ENCODE measurements at places on chromosomes 16 and 17.

GRCh38 chr16:50007744-50008143, 17.3 kb upstream of the CNEP1R1 start:
- DNase-seq, result no peak

GRCh38 chr17:3695129-3695722, 729 bp downstream of the P2RX5 start:
- no peak for DNase-seq

- no peak for DNase-seq
These were observed 9.7 kb upstream of the BAHCC1 start for GRCh38 chr17:81385320-81386111.

GRCh38 chr16:46687486-46687885, 1.5 kb downstream of the VPS35 start:
- no peak for DNase-seq

GRCh38 chr17:57523926-57524632, 221.0 kb downstream of the CCDC182 start:
- DNase-seq, result peak; percentile 39

DNA sequence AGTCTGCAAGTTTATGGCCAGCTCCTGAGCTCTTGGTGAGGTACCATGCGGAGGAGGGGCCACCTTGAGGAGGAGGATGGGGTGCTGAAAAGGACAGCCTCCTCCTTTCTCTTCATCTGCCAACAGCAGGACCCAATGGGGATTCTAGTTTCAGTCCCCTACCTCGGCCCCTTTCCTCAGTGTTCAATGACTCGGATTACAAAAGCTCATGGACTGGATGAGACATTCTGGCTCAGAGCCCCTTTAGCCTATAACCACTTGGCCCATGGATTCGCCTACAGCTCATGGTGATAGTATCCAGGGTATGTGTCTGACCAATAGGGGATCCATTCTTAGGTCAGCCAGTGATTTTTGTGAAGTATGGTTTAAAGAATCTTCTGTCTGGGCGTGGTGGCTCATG, 8.5 kb upstream of the PIK3R6 start:
- no peak for DNase-seq

GRCh38 chr17:76543482-76543825, 3.6 kb downstream of the PRCD start:
- DNase-seq, result no peak

DNA sequence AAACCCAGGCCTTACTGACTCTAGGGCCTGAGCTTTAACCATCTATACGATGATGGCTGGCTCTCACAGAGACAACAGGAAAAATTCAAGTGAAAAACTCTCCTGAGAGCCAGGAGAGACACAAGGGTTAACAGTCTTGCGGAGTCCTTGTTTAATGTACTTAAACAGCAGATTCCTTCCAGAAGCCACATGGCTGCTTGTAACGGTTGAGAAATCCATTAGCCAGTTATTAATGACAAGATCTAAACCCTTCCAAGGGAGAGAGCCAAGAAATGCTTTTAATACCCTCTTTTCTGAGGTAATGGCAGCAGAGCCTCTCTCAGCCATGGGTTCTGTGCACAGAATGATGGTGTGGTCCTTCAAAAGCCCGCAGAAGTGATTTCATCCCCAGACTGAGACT, 5.2 kb upstream of the ALDOA start:
- no peak for DNase-seq

DNA sequence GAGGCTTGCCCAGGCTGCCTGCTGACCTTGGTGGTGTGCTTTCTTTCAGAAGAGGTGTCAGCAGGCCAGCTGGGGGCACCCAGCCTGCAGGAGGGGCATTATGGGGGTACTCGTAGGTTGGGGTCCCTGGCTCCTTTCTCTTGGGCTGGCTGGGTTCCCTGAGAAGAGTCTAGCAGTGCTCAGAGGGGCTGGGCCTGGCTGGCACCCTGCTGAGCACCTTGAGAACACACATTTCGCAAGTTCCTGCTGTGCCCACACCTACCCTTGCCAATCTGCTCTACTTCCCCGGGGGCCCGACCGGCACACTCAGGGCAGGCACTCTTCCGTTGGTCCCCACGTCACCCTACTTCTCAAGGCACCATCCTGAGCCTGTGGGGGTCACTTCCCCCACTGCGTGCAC, 5.1 kb downstream of the CEMP1 start:
- no peak for DNase-seq

- no peak for DNase-seq
These were observed 9.2 kb upstream of the GGT6 start for GRCh38 chr17:4569591-4569990.

DNA sequence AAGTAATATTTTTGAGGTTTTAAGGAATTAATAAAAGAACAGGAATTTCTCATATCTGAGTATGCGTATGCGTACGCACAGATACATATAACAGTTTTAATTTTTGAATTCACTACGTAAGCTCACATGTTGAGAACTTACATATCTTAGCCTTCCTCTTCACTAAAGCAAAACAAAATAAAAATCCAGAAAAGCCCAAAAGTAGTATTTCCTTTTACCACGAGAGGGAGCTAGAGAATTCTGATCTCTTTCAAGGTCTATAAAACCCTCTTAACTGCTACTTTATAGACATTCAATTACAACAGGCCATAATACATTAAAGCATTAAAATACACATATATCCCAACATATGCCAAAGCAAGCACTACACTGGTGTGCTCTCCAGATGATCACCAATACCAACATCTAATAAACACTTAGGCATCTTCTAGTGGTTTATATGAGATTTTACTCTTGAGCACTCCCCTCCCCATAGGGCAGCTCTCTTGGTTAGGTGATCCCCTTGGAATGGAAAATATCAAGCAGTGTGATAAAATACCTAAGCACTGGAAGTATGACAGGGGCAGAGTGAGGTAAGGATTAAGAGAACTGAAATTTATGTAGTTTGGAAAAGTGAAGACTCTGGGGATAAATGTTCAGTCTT, 94.0 kb downstream of the SKAP1 start:
- peak; percentile 85 for DNase-seq

GRCh38 chr17:2123375-2124251, 68.7 kb downstream of the HIC1 start:
- peak; percentile 8 for DNase-seq

- DNase-seq, result no peak
These were observed 59.0 kb upstream of the WSCD1 start for GRCh38 chr17:6011206-6011605.

- no peak for DNase-seq
These were observed 69.6 kb upstream of the TEKT1 start for GRCh38 chr17:6901086-6901485.

DNA sequence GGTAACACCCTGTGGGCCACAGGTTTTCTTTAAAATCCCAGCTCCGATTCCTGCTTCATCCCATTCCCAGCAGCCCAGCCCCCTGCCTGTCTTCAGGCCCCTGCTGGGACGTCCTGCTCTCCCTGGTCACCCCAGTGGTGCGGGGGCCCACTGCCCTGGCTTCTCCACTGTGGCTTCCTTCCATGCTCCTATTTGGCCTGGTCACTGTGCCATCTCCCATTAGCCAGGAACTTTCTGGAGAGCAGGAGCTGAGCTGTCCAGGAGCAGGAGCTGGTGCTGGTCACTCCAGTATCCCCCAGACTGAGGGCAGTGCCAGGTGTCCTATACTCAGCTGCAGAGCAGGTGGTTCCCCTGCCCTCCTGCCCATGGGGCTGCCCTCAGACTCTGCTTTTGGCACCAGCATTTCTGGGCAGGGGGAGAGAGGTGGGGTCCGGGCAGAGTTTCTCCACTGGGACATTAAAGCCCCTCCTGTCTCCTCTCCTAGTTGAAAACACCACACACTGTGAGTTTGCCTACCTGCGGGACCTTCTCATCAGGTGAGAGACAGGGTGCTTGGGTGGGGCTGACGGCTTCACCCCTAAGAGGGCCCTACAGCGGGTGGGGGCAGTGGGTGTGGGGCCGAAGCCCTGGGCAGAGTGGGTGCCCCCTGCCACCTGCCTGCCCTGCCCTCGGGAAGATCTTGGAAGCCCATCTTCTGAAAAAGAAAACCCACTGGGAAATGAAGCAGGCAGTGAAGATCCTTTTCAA, 356.2 kb downstream of the SEC14L1 start:
- DNase-seq, result no peak

GRCh38 chr16:88045820-88046303, 94.6 kb downstream of the BANP start:
- peak; percentile 94 for DNase-seq

DNA sequence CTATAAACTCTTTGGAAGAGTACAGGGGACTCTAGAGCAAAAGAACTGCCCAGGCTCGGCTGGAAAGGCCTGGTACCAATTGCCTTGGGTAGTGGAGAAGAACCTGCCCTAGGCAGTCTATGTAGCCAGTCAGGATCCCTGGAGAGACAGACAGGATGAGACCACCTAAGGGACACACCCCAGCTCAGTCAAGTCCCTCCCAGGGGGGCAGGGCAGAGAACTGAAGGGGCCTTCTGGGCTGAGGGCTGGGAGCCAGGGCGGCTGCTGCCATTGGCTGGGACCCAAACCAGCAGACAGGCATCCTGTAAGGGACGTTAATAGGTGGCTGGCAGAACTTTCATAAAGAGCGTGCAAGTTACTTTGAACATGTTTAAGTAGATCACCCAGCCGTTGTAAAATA, 12.8 kb upstream of the SLC38A8 start:
- DNase-seq, result no peak

DNA sequence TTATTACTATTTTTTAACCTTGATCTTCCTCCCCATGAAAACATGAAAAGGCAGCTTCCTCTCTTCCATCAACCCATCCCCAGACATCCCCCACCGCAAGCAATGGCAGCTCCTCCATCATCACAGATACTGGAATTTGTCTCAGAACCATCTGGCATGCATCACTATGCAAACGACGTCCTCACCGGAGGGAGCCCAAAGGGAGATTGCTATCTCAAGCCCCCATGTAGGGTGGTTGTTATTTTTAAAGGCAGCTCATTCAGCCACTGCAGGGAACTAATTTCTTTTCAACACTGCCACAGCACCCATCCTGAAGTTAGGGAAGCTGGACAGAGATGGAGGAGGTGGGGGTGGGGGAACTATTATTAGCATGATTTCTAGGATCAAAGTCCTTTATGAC, 222.5 kb downstream of the FOXL1 start:
- no peak for DNase-seq

GRCh38 chr17:58249270-58250133, 11.1 kb downstream of the LPO start:
- peak; percentile 62 for DNase-seq

DNA sequence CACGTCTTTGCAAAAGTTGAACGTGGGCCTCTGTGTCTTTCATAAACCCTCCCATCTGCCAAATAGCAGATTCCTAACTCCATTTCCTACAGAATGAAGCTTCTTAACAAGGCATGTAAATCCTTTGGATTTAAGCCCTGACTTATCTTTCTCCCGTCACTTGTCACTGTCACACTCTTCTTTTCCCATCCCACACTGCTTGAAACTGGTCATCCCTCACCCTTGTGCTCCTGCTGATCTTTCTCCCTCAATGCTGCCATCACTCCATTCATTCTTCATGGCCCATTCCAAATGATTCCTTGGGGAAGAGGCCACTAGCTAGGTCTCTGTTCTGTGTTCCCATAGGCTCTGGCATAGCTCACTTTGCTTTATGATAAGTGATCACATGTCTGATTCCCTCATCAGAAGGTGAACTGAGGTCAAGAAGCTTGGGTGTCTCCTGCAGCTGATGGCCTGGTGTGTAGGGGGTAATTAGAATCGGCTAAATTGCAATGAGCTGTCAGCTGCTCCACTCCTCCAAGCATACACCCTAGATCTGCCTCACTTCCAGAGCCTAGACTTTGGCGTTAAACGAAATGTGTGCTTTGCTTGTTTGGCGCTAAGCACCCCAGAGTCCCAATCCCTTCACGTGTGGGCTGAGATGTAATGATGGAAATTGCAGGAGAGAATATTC, 61.7 kb downstream of the PECAM1 start:
- no peak for DNase-seq

- no peak for DNase-seq
These were observed 3.7 kb downstream of the BAHCC1 start for GRCh38 chr17:81398832-81399411.

DNA sequence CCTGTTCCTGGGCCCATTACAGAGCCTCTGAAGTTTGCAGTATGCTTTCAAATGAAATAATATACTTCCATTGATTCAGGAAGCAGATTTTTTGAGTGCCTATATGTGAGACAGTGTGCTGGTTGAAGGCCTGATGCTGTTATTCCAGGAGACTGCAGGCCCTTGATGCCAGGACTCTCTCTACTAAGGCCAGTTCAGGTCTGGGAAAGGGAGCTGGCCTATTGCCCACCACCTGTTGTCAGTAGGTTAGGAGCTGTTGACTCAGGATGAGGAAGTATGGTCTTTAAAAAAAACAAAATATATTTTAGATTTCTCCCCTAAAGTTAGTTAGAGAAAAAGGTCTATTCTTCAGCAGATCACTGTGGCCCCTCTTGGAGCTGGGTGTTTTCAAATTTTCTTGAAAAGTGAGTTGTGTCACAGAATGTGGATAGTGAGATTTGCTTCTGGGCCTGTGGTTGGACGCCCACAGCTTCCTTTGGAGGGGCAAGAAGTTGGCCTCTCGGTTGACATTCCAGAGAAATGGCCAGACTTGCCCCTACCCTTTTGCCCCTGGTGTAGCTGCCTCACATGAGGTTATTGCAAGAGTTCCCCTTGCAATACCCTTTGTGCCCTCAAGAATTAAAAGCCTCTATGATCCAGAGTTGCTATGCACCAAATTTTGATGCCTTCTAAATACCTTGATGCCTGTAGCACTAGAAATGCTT, 7.9 kb downstream of the ESRP2 start:
- DNase-seq, result peak; percentile 33

DNA sequence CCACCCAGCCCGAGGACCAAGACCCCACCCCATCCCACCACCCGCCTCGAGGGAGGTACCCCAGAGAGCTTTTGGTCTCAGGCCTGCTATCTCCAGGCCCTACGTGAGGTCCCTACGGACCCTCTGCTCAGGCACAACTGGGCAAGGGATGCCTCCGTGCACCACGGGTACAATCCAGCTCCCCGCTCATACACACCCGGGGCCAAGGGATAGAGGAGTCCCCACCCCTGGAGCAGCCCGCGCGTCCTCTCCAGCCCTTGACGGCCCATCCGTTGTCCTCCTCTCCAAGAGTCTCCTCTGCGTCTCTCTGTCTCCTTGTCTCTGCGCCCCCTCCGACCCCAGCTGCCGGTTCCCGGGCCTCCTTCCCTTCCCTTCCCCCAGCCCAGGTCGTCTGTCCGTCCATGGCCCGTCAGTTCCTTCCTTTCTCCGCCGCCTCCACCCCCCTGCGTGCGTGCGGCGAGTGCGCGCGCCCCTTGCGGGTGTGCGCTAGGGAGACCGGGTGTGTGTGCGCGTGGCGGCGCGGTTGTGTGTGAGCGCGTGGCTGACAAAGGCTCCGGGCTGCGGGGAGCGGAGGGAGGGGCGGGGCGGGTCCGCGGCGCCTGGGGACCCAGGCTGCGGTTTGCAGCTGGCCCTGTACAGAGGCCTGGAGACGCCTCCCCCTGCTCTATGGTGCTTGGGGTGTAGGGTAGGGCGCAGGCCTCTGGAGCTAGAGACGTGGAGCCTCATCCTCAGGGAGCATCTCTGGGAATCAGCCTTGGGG, 930 bp downstream of the SPNS2 start:
- peak; percentile 37 for DNase-seq

- no peak for DNase-seq
These were observed 280.9 kb downstream of the MAP2K4 start for GRCh38 chr17:12301551-12301950.
